ENCODE measurements at places on chromosomes 7 and 10.

DNA sequence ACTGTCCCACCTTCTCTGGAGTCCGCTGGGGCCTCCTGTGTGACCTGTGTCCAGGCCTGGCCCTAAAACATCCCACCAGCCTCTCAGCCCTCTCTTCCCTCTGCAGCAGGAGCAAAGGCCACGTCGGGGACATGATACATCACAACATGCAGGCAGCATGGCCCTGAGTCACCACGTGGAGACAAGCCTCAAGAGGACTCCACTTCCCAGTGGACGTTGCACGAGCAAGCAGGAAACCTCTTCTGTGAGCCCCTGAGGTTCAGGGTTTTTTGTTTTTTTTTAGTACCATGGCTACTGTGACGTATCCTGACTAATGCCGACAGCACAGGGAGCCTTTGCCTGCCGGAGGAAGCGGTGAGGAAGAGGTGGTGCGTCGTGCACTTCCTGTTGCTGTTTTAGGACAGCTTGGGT lies 165.9 kb downstream of the DNAJB6 start:
- DNase-seq, result peak; percentile 21

DNA sequence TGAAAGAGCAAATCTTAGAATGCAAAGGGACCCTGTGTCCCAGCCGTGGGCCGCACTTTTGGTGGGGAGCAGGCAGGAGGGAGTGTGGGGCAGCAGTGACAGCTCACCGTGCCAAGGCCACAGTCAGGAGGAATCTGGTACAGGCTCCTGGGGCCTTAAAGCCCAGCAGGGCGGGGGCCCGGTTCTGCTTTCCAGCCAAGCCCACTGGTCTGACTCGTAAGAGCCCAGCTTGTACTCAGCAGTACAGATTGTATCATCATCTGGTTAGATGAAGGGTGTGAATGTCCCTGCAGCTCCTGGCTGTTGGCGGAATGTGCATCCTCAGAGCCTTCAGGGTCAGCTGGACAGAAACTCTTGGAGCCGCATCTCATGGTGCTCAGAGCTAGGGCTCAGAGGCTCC lies 30.5 kb upstream of the TRIM8 start:
- DNase-seq, result no peak

DNA sequence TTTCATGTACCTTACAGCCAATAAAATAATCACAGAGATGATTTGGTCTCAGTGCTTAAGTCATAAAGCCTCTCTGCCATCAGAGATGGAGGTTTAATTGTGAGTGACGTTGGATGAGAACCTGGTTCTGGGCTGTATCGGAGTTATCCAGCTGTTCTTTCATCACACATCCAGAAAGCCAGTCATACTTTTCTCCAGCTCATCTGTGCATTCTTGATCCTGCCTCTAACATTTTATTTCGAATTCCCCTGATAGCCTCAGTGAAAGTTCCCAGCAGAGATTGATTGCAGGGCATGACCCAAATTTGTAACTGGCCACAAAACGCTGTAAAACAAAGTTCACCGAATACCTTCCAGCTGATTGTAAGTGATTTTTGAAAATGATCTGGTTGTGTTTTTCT lies 212.6 kb upstream of the HABP2 start:
- DNase-seq, result no peak

- DNase-seq, result no peak
Observed at GRCh38 chr7:104922182-104923009, 91.6 kb upstream of the KMT2E start.

DNA sequence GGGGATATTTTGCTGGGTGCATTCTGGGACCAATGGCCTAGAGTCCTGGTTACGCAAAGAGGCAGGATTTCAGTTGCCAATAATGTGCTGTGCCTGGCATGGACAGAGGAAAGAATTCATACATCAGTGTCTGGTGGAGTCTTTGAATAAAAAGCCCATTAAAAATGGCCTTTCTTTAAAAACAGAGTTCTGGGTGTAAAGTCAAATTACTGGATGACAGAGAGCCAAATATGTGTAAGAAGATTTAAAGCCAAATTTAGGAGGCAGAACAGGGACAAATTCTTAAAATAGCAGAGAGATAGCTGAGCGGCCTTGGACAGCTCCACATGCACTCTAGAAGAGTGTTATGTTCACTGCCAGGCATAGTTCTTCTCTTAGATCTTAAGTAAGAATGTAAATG lies 60.8 kb upstream of the MEOX2 start:
- no peak for DNase-seq

DNA sequence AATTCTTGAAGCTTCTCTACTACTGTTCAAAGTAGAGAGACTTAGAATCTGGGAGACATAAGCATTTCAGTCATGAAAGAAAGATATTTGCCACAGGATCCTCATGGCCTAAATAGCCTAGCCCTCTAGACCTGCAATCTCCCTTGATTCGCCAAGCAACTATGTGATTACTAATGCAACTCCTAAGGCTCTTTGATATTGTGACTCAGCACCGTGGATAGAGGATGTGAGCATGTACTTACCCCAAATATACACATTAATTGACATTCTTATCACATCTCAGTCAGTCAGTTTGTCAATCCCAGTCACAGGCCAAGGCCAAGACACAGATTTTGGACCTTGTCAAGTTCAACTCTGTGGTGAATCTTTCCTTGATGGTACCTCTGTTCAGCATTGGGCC lies 42.6 kb downstream of the GPR37 start:
- no peak for DNase-seq

GRCh38 chr10:62244088-62244487 lies 24.6 kb downstream of the RTKN2 start:
- no peak for DNase-seq

DNA sequence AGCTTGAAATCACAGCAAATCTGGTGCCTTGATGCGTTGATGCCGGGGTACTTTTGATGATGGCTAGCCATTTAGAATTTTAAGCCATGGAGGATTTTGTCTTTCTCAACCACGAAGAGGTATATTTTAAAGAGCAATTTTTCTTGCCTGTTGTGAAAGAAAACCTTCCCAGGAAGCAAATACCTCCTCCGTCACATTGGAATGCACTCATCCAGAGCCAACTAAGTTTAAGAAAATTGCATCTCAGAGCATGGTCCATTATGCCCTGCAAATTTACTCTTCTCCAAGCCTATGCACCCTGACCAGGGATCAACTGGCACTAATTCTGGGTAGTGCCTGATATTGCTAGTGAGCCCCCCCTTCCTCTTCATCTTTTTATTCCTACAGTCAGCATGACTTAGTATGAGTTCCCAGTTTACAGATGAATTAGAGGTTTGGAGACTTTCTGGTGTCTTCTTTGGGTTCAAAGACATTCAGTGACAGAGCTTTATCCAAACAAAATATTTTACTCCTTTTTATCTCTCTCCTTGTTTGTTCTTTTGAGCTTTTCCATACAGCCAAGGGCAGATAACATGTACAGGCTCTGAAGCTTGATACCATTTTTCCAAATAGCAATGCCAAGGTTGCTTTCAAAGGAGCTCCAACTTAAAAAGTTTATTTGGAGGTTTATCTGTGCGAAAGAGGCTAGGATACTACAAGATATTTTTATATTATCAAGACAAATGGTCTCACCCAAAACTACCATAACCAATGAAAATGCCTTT lies 56.6 kb upstream of the ANK3 start:
- DNase-seq, result no peak

- no peak for DNase-seq
Observed at GRCh38 chr10:132145002-132145401, 41.7 kb upstream of the DPYSL4 start.

DNA sequence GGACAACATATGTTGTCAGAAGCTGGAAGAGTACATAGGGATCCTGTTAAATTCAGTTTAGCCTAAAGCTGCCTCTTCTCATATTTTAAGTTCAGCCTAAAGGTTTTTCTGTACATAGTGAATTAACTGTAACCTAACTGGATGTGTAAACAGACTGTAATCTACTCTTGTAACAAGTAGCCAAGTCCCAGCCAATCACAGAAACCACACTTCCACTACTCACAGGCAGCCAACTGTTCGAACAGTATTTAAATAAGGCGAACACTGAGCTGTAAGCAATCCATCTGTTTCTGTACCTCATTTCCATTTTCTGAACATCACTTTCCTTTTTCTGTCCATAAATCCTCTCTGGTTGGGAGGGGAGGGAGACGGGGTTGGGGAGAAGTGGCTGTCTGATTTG lies 15.0 kb upstream of the STN1 start:
- no peak for DNase-seq

DNA sequence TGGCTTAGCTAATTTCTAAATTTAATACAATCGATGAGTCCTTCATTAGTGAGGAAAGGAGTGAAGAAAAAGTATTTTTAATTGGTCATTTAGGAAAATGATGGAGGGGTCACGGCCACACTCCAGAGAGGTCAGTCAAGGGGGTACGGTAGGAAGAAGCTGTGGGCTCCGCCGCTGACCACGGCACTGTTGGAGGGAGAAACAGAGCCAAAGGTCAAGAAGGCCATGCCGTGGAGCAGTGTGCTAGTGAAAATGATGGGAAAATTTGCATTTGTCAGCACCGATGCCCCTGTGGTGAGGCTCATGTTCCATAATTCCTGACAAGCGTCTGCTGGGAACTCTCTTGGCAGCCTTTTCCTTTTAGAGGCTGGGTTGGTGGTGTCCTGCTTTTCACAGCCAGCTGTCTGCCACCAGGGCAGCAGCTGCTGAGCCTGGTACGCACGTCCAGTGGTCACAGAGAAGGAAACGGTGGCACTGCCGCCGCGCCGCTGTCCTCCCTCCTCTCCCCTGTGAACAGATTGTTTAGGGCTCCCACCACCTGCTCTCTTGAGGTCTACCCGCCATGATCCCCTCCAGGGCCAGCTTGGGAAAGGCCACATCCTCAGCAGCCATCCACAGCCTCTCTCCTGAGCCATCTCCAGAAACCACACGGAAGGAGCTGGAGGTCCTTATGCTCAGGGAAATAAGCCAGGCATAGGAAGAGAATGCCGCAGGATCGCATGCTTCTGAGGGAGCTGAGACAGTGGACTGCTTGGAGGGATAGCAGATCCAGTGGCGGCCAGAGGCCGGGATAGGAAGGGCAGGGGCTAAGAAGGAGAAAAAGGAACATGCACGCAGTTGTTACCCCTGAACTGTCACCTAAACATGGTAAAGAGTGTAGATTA lies 263.7 kb upstream of the PPP2R2D start:
- DNase-seq, result no peak

DNA sequence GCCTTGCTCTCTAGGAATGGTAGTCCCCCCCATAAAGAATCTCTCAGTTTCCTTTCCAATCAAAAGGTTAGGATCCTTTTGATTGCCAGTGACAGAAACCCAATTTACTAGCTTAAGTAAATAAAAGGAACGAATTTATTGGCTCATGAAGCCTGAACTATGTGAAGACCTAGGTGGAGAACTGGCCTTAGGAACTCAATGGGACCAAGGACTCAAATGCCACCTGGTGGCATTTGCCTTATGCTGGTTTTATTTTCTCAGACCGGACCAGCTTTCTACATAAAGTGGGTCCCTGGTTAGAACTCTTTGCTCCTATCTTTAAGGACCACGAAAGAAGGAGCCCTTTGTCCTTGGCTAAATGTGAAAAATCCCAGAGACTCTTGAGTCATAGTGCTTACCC lies 25.4 kb downstream of the CFTR start:
- no peak for DNase-seq

DNA sequence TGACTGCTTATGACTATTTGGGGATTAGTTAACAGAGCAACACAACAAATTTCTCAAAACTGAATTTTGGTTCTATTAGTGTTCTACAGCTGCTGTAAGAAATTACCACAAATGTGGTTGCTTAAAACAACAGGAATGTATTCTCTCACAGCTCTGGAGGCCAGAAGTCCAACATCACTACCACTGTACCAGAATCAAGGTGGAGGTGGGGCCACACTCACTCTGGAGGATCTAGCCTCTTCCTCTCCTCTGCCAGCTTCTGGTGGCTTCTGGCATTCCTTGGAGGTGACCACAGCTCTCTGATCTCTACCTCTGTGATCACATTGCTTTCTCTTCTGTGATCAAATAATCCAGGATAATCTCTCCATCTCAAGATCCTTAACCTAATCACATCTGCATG lies 194.7 kb upstream of the BMPER start:
- DNase-seq, result no peak

- DNase-seq, result no peak
Observed at GRCh38 chr7:22944510-22944909, 69.4 kb downstream of the HYCC1 start.

GRCh38 chr7:600149-601035 lies 80.7 kb upstream of the PDGFA start:
- no peak for DNase-seq

DNA sequence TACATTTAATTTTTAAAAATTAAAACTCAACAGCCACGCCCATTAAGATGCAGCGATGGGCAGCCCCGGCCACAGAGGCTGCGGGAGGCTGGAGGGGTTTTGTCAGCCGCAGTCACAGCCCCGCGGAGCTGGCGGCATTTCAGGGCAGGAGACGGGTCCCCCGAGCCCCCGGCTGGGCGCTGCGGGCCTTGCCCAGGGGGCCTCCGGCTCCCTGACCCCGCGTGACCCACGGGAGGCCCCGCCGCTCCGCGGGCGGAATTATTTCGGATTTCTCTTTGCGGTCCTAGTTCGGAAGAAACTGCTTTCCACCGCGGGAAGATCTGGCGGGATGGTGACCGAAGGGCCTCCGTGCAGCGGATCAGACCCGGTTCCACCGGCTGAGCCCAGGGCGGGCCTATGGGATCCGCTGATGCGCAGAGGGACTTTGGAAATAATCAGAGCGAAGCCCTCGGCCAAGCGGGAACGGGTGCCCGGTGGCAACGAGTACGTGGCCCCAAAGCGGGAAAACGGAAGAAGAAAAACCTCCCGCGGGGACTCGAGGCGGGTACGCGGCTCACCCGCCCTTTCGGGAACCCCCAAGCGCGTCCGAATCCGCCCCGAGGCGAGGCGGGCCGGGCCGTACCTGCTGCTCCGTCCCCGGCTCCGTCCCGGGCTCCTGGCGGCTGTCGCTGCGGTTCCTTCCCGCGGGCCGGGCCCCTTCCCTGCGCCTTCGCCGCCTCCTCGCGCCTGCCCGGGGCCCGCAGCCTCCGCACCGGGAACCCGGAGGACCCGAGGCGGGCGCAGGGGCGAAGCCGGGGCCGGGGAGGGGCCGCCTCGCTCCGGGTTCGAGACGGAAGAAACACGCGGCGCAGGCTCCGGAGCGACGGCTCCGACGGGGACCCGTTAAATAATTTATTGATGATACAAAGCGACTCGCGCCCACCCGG lies 1.7 kb downstream of the NKX6-2 start:
- DNase-seq, result no peak

DNA sequence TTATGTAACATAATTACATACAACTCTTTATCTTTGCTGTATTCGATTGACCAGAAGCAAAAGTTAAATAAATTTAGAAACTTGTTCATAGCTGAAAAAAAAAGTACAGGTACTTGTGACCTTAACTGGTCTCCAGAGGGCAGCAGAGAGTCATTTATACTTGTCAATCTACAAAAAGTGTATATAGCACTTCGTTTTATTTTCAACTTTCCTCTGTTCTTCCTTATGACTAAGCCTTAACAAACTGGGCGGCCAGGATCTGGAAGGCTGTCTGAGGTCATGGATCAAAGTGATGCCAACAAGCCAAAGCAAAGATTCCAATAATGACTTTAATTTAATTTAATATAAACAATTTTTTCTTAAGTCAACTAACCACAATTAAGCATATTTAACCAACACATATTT lies 29.8 kb downstream of the C10orf67 start:
- peak; percentile 43 for DNase-seq

GRCh38 chr7:1969459-1970284 lies 263.1 kb downstream of the MAD1L1 start:
- no peak for DNase-seq

- DNase-seq, result no peak
Observed at GRCh38 chr7:151053751-151054150, 3.9 kb downstream of the CDK5 start.

GRCh38 chr10:29265210-29265768 lies 23.6 kb upstream of the LYZL1 start:
- no peak for DNase-seq
